ENCODE measurements at places on chromosomes 11 and 22.

- no peak for DNase-seq
Observed at GRCh38 chr11:21472261-21472660, 720.6 kb upstream of the ANO5 start.

- no peak for DNase-seq
Observed at GRCh38 chr11:22510741-22511140, 114.9 kb downstream of the FANCF start.

DNA sequence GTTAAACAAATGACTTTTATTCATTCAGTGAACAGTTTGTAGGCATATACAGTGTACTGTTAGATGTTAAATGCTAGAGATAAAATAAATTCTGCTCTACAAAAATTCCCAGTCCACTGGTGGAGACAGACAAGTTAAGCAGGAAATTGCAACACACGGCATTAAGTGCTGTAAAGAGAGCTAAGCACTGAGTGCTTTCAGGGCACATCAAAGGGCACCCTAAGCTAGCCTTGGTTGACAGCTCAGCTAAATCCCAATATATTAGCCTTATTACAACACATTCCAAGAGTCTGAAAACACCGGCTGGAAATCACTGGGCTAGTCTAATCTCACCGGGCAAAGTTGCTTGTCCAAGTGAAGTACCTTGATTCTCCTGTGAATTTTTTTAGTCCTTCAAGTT lies 55.1 kb downstream of the NOX4 start:
- DNase-seq = no peak

GRCh38 chr11:124878759-124879492 lies 13.7 kb downstream of the ROBO3 start:
- no peak for DNase-seq

- DNase-seq = no peak
Observed at GRCh38 chr11:128236506-128237498, 350.6 kb downstream of the ETS1 start.

DNA sequence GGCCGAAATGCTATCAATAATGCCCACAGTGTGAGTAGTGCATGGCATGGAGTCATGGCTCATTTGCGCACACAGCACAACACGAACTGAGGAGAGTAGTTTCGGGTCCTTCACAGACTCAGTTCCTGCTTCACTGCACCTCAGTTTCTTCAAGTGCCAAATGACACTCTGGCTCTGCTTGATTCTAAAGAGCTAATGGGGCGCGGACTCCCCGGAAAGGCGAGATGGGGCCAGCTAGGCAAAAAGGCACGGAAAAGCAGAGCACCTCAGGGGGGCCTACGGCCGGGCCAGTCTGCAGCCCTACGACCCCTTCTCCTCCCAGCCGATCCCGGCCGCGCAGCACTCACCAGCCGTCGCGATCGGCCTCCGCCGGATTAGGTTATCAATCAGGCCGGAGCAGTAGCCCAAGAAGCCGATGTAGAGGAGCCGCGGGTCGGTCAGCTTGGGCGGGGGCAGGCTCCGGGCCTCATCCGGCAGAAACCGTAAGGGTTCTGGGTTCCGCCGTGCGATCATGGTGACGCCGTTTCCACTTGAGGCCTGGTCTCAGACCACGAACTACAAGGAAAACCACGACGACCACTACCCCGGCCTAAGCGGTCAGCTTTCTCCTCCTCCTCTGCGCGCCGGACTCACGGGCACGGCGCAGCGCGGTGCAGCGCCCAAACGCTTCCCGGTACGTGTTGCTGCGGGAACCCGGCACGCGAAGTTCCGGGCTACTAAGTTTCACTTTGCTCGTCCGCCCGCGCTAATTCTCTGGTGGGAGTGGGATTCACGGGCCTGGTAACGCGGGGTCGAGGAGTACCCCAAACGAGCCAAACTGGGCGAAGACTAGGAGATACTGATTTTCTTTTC lies at the start of gene NDUFC2:
Gene NDUFC2 (minus strand): TSS at position 631 of the 852 bp plus-strand sequence. CDS start 118 bp downstream, at position 513.
- DNase-seq = peak; percentile 91

GRCh38 chr11:134366254-134366653 lies 34.5 kb downstream of the GLB1L2 start:
- DNase-seq = no peak

- DNase-seq = no peak
Observed at GRCh38 chr11:61460986-61461385, 31.1 kb downstream of the SDHAF2 start.

DNA sequence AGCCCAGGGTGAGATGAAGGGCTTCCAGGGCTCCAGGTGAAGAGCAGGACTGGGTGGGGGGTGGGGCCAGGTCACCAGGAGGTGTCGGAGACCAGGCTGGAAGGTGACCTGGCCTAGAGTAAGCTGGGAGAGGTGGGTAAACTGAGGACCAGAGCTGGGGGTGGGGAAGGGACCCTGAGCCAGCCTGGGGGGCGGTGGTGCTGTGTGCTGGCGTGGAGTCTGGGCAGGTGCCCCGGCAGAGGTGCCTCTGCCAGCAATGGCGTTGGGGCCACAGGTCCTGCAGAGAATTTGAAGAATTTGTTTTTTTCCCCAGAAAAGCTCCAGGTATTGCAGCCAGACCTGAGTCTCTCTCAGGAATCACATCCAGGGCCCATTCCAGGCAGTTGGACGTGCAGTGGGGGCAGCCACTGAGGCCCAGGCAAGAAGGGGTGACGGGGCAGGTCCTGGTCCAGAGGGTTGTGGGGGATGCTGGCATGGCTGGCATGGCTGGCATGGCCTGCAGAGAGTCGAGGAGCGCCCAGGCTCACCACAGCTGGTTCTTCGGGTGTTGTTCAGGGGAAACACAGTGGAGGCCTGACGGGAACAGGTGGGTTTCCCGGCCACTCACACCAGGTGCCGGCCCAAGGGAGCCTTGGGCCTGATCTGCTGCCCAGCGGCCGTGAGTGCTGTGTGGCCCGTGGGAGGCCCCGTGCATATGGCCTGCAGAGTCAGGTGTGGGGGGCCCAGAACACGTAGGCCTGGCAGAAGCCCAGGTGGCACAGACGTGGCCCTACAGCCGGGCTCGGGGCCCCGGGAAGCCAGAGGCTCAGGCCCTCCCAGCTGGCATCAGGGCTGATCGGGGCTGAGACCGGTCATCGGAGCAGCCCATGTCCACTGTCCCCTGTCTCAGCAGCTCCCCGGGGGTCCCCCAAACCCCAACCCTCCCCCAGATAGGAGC lies 6.4 kb upstream of the MUC6 start:
- no peak for DNase-seq

- no peak for DNase-seq
Observed at GRCh38 chr11:47689480-47689879, 25.7 kb downstream of the AGBL2 start.

GRCh38 chr22:46122980-46123693 lies 27.2 kb upstream of the PPARA start:
- DNase-seq = no peak

DNA sequence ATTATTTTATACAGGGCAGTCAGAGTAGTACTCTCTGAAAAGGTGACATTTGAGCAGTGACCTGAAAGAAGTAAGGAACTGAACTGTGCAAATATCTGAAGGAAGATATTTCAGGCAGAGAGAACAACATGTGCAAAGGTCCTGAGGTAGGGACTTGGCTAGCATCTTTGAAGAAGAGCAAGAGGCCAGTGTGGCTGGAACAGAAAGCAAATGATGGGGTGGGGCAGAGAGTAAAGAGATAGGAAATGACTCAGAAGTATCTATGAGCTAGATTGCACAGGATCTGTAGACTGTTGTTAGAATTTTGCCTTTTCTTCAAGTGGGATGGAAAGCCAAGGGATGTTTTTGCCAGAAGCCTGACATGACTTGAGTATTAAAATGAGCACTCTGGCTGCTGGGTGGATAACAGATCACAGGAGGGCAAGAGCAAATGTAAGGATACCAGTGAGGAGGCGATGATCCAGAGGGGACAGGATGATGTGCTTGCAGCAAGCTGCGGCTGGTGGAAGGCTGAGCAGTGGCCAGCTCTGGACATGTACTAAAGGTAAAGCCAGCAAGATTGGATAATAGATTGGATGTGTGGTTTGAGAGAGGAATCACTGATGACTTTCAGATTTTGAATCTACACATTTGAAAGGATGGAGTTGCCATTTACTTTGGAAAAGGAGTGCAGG lies 33.2 kb upstream of the TTC12 start:
- no peak for DNase-seq

DNA sequence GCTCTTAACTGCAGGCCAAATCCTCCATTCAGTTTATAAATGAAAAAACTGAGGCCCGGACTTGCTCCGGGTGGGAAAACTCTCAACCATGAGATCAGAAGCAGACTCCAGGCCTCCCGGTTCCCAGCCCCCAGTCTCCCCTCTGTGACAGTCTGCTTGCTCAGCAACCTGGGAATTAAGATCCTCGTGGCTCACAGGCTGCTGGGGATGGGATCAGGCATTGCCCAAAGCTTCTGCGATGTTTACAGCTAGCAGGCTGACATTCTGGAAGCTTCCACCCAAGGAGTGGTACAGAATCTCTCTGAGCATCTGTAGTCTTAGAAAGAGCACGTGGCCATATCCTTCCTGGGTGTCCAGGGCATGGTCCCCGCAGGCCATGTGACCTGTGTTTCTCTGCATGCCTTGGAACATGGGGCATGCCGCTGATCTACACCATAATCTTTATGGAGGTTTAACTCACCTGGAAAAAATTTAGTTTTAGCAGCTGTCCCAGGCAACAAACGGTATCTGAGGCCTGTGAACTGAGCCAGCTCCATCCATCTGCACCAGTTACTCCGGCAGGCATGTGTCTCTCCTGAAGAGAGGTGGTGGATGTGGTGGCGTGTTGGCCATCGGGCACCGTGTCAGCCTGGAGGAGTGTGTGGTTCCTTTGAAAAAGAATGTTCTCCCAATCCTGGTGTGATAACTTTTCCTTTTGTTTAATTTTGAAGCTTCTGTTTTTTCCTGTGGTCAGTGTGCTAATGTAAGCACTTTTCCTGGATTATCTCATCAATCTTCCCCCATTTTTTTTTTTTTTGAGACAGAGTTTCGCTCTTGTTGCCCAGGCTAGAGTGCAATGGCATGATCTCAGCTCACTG lies 7.9 kb downstream of the FBLN1 start:
- no peak for DNase-seq

- DNase-seq = no peak
Observed at GRCh38 chr11:27496461-27496860, 10.1 kb downstream of the LIN7C start.

DNA sequence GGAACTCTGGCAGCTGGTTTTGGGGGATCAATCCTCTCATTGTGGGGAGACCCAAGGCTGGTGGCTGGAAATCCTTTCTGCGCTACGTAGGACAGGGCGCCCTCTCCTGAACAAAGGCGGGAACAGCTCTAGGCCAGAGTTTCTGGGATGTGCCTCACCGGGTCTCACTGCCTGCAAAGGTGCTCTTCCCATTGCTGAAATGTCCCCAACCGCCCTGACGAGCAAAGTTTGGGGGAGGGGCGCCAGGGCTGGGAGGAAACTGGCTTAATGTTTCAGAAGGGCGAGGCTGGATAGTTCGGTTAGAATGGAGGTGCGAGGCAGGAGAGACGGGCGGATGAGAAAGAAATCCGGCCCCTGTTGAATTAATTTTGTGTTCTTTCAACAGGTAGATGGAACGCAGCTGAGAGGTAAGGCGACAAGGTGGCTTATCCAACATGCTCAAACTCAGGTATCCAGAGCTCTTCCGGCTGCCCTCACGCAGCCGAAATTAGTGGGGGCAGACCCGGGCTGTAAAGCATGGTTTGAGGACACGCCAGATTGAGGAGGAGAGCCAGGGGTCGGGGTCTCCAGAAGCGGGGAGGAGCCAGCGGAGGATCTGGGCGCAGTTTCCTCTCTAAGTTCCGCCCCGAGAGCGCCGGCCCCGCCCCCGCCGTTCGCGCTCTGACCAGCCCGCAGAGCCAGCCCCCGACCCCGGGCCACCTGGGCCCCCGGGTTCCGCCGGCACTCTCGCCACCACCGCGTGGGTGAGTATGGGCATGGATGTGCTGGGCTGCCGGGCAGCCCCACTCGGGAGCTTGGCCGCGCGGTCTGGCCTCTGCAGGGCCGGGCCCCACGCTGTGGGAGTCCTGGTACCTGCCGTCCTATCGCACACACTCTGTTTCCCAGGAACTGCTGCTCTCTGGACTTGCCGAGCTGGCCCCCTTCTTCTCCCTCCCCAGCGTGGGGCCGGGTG lies at the start of gene PGAP2:
Gene PGAP2 (plus strand): TSS at position 652 of the 952 bp plus-strand sequence. CDS start 2,700 bp downstream, outside the sequence.
- DNase-seq = peak; percentile 62

GRCh38 chr11:129574431-129574830 lies 198.8 kb downstream of the BARX2 start:
- DNase-seq = no peak

GRCh38 chr22:41820447-41820846 lies 12.5 kb upstream of the SREBF2 start:
- DNase-seq = no peak

DNA sequence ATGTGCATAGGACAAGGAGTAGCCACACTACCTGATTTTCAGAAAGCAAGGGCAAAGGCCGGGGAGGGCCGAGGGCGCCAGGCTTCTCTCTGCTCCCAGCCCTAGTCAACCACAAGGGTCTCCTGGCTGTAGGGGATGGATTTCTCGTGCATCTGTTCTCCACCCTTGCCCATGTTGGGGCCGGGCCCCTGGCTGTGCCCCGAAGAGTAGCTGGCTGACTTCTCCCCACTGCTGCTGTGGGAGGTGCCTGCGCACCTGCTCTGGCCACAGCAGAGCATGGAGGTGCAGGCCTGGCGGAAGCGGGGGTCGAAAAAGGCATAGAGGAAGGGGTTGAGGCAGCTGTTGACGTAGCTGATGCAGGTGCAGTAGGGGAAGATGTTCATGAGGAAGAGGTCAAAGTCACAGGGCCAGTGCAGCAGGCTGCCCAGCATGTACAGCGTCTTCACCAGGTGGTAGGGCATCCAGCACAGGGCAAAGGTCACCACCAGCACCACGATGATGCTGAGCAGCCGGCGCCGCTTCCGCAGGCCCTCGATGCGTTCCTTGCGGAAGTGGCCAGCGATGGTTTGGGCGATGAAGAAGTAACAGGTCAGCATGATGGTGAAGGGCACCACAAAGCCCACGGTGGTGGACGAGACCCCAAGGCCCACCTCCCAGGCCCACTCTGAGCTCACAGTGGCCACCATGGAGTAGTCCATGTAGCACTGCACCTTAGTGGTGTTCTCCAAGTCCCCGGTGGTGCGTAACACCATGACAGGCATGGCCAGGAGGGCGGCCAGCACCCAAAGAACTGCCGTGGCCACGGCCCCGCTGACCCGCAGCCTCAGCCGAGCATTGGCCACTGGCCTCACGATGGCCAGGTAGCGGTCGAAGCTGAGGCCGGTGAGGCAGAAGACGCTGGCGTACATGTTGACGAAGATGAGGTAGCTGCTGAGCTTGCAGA lies 1.0 kb downstream of the APLNR start:
- DNase-seq = no peak

GRCh38 chr11:17722000-17722643 lies 2.8 kb downstream of the MYOD1 start:
- no peak for DNase-seq

GRCh38 chr11:131912134-131912533 lies 541.7 kb downstream of the NTM start:
- no peak for DNase-seq

GRCh38 chr11:3007404-3008010 lies 15.4 kb upstream of the NAP1L4 start:
- no peak for DNase-seq

- DNase-seq = no peak
Observed at GRCh38 chr22:49322231-49322630, 505.4 kb downstream of the BRD1 start.

GRCh38 chr11:32259641-32260081 lies 168.8 kb downstream of the RCN1 start:
- DNase-seq = peak; percentile 90

- peak; percentile 29 for DNase-seq
Observed at GRCh38 chr11:58576887-58577471, 1.3 kb upstream of the LPXN start.

- no peak for DNase-seq
Observed at GRCh38 chr22:27995801-27996528, 76.9 kb upstream of the PITPNB start.
